ENCODE measurements at places on chromosomes 6 and 20.
A peak's percentile ranks its signal among the peaks of the same experiment; 100 is the strongest.

DNA sequence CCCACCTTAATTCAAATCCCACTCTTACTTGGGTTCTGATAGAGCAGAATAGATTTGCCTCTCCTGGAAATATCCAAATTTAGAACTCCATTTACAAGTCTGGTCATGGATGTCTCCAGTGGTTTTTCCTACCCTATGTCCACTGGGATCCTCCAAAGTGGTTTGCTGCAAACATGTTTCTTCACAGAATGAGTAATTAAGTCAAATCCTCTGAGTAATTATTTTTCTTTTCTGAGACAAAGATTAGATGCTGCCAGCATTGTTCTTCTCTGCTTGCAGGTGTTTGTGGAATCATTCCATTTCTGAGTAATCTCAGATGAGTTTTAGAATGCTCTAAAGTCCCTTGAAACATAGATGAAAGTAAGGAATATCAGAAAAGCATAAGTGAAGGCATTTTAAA, 21.9 kb downstream of the DTD1 start:
- DNase-seq = no peak

DNA sequence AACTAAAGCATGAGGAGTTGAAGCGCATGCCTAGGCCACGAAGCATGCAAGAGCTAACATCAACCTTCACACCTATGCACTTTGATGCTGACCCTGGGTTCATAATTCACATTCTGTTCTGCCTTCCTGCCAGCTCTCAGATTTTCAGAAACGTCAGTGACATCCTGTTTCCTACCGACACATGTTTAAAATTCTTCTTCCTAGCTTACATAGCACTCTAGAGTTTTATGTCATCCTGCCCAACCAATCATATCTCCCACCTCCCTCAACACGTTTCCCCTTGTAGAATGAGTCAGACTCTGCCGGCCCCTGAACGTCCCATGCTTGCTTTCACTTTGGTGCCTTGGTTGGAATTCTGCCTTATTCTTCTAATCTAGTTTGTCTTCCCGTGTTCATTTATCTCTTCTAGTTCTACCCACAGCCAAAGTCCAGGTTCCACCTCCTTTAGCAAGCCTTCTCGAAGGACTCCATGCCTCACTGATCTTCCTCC, 97.2 kb upstream of the MAP7 start:
- no peak for DNase-seq

- DNase-seq = no peak
These were observed 105.0 kb downstream of the SASH1 start for GRCh38 chr6:148447521-148448230.

DNA sequence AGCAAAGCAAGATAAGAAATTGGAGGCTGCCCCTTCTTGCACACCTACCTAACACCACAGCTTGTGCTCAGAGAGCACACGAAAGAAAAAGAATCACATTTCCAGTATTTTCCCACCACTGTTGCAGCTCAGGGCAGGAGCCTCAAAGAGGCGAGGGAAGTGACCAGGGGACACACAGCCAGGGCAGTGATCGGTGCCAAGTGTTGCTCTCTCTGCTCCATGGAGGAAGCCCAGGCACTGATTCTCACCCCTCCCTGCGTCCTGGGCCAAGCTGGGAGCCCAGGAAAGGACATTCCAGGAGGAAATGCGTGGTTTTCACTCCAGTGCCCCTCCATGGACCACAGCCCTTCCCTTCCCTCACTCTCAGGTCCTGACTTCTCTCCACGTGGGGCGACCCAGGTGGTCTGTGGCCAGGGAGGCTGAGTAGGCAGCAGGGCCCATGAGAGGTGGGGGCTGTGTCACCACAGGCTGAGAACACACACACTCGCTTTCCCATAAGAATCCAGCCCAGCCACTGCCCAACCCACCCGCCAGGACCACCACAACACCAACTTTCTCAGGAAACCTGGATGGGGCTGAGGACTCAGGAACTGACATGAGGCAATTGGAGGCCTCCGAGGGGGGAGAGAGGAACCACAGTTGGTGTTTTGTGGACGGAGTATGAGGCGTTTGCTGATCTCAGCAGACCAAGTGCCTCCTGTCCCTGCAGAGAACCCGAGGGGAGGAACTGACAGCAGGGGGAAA, 81.7 kb upstream of the MAFB start:
- peak; percentile 21 for DNase-seq

GRCh38 chr6:135088818-135089809, 34.5 kb upstream of the HBS1L start:
- DNase-seq = no peak

DNA sequence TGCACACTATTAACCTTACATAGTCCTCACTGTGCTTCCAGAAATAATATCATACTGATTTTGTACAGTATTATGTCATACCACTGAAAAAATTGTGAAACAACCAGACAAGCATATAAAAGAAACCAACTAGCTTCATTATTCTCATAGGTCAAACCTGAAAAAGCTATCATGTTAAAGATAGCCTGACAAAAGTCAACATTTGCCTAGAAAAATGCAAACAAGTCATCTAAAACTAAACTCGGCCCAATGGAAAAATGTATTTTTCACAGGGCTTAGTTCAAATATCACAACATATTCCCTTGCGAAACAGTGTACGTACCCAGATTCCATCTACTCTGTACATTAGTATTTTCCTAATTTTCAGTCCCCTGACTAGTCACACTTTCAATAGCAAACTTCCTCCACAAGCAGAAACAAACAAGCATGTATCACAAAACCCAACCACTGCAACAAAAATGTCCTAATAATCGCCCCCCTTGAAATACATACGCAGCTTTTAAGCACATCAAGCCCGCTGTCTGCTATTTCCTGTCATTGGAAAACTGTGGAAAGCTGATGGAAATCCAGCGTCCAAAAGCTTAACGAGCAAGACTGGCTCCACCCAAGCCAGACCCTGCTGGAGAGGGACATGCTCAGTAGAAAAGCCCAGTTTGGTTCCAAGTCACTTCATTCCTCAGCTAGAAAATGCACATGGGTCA, 93.1 kb downstream of the EPB41L2 start:
- DNase-seq = no peak

GRCh38 chr6:140289186-140289585, 914.7 kb upstream of the CITED2 start:
- DNase-seq = no peak

- DNase-seq = no peak
These were observed 336.8 kb downstream of the RFPL4B start for GRCh38 chr6:112683926-112684325.

DNA sequence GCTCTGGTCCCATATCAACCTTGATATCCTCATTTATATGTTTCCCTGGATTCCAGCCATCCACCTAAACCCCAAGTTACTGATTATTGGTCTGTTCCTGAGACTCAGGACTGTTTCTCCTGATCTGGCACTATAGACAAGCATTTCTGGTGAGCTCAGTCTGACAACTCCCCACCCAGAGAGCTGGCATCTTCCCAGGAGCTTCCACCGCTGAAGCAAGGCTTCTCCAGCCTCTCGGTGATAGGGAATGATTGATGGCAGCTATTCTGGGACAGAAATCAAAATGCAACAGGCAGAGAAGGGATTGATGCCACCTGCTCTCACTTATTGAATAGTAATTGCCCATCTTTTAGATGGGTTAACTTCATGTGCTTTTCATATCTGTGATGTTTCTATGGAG, 169.7 kb upstream of the GGTLC1 start:
- no peak for DNase-seq

DNA sequence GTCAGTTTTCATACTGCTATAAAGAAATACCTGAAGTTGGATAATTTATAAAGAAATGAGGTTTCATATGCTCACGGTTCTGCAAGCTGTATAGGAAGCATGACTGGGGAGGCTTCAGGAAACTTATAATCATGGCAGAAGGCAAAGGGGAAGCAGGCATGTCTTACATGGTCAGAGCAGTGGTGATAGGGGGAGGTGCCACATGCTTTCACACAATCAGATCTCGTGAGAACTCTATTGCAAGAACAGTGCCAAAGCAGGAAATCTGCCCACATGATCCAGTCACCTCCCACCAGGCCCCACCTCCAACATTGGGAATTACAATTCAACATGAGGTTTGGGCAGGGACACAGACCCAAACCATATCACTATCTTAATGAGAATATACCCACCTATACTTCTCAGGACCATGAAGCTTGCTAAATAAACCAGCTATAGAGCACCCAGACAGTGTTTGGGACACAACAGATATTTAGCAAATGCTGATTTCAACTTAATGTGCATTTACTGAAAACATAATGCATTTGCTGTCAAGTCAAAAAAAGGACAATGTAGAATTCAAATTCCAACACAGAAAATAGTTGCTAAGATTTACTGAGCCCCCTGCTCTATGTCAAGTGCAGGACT, 63.8 kb downstream of the TNFRSF21 start:
- DNase-seq = no peak

- no peak for DNase-seq
These were observed 4.4 kb upstream of the CST3 start for GRCh38 chr20:23641936-23642751.

DNA sequence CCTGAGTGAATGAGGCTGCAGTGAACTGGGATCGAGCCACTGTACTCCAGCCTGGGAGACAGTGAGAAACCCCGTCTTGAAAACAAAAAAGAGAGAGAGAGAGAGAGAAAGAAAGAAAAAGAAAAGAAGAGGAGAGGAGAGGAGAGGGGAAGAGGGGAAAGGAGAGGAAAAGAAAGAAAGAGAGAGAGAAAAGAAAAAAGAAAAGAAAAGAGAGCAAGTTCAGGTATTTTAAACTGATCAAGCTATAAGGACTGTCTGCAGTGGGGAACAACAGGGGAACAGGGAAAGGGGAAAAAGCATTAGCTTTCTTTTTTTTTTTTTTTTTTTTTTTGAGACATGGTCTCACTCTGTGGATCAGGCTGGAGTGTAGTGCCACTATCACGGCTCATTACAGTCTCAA, 2.5 kb downstream of the CGA start:
- DNase-seq = no peak

DNA sequence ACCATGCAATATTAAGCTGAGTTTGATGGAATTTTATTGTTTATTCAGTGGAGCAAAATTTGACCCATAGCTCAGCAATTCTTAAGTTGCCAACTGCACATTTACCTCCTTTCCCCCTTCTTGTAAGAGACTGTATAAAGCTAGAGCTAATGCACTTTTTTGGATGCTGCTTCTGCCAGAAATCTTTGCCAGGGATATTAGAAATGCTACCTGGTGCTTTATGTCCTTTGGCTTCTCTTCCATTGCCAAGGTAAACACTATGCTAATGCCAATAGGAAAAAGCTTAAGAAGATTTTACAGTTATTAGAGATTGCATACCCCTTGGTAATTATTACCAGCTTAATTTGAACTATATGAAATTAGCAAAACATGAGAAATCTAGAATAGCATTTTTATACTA, 79.0 kb upstream of the OGFRL1 start:
- DNase-seq = no peak

- no peak for DNase-seq
These were observed 54.7 kb downstream of the NDUFAF5 start for GRCh38 chr20:13839421-13840092.

GRCh38 chr6:147137986-147138385, 66.2 kb upstream of the STXBP5 start:
- DNase-seq = no peak

DNA sequence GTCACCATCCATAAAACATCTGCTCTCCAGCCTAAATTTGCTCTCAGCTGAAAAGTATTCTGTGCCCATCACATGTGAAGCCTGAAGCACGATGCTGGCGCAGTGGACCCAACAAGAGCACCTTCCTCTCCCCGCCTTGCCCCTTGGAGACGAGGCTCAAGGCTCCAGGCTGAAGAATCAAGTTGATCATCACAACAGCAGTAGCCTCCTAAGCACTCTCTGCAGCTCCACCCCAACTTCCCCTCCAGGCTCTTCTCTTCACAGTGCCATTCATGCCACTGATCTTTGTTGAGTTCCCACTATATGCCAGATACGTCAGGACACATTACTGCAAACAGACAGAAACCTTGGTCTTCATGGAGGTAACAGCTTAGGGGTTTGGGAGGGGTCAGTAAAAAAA, 41.6 kb upstream of the ZNF217 start:
- no peak for DNase-seq

DNA sequence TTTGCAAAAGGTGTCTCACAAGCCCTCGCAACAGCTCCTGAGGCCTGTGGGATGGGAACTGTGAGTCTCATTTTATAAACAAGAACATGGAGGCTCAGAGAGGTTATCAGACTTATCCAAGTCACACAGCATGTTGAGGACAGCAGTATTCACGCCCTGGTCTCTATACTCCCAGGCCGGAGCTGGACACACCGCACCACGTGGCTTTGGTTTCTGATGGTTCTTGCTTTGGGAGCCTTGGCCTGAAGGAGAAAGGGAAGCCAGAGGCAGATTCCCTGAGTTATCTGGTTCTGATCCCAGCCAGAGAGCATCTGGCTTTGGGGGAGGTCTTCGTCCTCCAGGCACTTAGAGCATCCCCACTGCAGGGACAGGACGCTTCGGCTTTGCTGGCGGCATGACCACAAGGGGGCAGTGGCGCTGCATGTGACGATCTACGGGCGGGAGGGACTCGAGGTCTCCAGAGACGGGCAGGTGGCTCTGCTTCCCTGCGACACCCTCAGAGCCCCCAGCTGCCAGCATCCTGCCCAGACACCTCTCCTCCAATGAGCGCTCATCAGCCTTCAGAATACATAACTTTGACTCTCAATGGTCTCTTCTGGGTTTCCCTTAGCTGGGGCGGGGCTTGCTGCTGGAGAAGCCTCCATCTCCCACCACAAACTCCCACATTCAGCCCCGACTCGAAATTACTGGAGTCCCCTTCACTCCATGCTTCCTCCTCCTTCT, 51.4 kb upstream of the SAYSD1 start:
- DNase-seq = peak; percentile 84

DNA sequence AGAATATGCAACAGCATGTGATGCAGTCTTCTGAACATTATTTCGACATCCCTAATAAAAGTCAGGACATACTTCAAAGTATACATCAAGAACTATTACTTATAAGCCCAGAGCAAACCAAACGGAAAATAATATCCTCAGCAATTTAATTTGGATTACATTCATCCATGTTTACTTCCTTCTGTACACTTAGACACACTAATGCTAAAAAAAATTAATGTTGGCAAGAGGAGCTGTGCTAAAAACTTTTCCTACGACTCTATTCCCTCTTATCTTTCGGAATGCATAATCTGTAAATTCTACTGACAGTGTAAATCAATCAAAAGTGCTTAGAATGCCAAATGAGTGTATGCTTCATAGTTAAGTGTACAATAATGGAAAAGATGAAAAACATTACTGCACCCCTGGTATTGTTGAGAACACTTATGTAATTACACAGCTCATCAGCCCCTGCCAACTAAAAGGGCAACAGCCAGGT, 301.2 kb upstream of the HSF2 start:
- no peak for DNase-seq

- no peak for DNase-seq
These were observed 149.0 kb downstream of the HACE1 start for GRCh38 chr6:104710543-104711335.

- DNase-seq = no peak
These were observed 661.7 kb downstream of the KIF16B start for GRCh38 chr20:15911581-15911980.

GRCh38 chr6:158774717-158775449, 44.3 kb downstream of the EZR start:
- no peak for DNase-seq

GRCh38 chr6:34285448-34286164, 36.8 kb upstream of the SMIM29 start:
- DNase-seq = no peak

- DNase-seq = no peak
These were observed 52.5 kb downstream of the ERMARD start for GRCh38 chr6:169803816-169804340.

- DNase-seq = no peak
These were observed 386.6 kb upstream of the ARID1B start for GRCh38 chr6:156390621-156391020.

All from transverse colon (tissue), 4 donors.